ENCODE measurements at places on chromosomes 13 and 19.

GRCh38 chr19:5850743-5851293 lies 431 bp downstream of the FUT3 start:
- peak; percentile 26 for DNase-seq

GRCh38 chr19:5996623-5997320 lies 18.8 kb upstream of the RANBP3 start:
- no peak for DNase-seq

GRCh38 chr13:31310356-31310755 lies 110.6 kb downstream of the B3GLCT start:
- DNase-seq, result no peak

GRCh38 chr13:95296326-95296925 lies 4.8 kb downstream of the ABCC4 start:
- no peak for DNase-seq

GRCh38 chr13:32126756-32127155 lies 95.2 kb downstream of the FRY start:
- no peak for DNase-seq

DNA sequence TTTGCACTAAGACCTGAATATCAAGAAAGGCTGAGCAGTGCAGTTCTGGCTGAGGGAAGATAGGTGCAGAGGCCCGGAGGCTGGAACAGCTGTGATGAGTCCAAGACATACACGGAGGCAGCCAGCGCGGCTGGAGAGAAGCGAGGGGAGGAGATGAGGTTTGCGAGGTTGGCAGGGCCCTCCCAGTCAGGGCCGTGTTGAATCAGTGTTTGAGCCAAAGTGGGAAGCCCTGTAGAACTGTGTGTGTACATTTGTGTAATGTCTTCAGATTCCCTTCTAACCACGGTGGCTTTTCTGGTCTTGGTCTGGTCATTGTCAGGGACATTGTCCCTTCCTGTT lies 34.9 kb downstream of the PAK4 start:
- no peak for DNase-seq

DNA sequence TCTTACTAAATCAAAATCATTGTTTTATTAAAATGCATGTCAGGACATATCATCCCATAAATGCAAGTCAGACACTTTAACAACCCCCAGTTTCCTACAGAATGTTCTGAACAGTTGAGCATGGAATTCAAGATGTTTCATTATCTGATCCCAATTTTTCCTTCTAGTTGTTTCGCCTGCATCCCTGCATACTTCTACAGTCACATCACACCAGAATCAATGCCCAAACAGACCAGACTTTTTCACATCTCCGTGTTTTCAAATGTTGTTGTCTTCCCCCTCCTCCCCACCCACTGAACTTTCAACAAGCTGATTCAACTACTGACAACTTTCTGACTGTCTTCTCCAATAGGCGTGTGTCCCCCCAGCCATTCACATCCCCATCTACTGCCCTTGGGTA lies 48.6 kb downstream of the LHFPL6 start:
- no peak for DNase-seq

- no peak for DNase-seq
These were observed 104.7 kb upstream of the CLDN10 start for GRCh38 chr13:95447814-95448213.

DNA sequence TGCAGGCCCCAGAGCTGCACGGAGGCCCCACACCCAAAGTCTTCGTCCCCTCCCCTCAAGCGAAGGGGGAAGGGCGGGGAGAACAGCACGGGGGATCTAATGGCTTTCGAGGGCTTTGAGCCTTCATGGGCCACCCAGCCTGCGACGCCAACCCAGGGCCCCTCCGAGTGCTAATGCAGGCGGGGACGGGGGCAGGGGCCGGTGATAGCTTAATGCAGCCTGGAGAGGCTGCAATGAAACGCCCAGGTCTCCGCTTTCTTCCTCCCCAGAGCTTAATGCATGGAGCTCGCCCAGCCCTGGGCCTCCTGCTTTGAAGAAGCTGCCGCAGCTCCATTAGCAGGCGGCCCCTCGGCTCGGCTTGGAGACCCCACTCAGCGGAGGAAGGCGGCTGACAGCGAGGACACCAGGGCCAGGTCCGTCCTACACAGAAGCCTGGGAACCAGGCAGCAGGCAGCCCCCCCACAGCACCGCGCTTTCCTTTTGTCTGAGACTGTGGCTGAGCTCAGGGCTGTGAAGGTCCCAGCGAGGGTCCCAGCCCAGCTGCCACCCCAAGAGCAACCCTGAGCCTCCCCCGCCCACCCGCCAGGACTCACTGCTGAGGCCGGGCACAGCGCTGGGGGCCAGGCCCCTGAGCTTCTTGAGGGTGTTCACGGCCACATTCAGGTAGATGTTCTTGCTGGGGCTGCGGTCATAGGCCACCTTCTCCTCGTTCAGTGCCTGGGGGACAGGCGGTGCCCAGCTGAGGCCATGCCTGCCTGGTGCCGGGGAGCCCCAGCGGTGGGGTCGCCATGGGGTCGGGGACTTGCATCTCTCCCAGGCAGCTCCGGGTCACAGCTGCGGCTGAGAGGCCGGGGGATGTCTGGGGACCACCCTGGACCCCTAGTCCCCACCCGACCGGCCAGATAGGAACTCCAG lies 7.5 kb upstream of the ATP8B3 start:
- no peak for DNase-seq

DNA sequence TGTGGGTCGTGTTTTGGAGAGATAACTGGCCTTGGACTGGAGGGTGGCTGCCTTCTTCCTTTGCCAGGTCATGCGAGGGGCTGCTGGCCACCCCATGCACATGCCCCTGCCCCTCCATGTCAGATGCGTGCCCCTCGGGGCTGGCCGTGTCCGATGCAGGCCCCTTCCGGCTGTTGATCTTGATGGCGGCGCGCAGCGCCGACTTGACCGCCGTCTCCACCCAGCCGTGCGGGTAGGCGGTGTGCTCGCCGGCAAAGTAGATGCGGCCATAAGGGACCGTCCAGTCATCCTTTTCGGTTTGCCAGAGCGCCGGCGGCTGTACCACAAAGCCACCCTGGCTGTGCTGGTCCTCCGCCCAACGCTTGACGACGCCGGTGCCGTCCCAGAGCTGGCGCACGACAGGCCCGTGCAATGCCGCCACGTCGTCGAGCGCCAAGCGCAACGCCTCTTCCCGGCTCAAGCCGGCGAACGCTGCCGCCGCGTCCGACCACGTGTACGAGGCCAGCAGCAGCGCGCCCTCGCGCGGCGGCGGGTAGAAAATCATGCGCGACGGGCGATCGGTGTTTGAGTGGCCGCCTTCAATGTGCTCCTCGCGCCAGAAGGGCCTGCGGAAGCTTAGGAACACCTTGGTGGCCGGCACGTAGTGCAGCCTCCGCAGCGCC lies 6.9 kb downstream of the IL4I1 start:
- no peak for DNase-seq

DNA sequence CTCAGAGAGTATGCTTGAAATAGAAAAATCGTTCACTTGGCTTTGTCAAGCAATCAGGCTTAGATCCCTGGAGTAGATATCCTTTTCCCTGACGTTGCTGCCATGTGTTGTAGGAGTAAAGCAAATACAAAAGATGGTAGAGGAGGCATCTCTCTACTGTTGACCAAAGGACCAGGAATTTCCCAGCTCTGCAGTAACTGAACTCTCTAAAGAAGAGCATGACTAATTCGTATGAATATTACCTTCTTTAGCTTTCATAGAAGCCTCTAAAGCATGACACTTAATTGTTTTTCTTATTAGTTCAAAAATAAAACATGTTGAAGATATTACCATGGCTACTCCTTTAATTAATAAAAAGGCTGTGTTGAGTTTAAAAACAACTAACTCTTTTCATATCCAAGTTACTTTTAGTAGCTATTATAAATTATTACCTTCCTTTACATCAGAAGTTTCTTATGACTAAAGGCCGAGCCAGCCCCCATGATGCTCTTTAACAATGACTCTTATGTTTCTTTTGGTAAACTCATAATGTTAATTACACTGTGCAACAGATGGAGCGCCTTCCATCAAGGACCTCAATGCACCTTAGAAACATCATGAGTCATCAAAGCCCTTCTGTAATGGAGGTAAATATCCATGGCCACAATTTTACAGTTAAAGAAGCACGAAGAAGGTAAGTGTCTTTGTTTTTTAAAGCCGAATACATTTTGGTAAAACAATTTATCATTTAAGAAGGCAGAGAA lies 352.4 kb downstream of the KLF5 start:
- no peak for DNase-seq

DNA sequence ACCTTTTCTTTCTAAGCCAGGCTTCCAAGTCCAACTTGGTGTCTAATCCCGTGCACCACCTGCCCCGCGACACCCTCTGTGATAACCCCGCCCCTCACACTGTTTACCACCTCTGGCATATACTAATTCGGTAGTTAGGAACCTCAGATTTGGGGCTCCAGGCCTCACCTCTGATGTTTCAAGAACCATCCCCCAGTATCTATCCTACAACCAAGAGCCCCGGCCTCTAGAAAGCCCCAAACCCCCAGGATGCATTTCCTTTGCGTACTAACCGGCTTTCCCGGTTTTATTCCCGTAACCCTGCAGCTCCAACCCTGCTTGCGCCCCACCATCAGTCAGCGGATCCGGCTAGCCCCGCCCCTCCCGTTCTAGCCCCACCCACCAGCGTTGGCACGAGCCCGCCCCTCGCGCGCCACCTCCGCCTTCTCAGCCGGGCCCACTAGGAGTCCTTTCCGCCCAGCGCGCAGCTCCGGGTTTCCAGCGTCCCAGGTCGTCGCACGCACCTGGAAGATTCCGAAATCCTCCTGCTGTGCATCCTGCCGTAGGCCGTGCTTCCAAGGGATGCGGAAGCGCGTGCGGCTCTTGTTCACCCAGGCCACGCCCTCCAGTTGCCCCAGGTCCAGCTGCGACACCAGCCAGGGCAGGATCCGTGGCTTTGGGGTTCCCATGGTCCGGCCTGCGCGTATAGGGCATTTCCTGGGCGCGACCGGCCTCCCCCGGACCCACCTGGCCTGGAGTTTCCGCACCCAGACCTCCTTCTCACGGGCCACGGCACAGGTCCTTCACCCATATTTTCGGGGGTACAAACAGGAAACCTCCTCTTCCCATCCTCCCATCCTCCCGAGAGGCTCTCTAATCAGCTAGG lies 1.3 kb downstream of the IRF3 start:
- DNase-seq, result peak; percentile 80

DNA sequence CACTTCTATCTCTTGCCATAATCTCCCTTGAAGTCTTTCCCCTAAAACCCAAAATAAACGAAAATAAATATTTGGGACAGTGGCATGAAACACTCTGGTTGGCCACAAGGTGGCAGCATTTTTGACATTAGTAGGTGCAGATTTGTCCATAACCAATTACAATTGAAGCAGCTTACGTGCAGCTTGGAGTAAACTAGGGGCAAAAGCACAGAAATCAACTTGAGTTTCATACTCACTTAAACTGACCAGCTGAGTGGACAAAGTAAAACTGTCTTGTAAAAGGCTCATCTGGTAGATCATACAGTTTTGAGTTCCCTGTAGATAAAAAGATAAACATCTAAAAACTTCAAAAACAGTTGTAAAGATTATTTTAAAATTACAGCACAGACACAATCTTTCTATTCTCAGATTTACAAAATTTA lies 18.8 kb downstream of the PDCD5 start:
- peak; percentile 31 for DNase-seq

DNA sequence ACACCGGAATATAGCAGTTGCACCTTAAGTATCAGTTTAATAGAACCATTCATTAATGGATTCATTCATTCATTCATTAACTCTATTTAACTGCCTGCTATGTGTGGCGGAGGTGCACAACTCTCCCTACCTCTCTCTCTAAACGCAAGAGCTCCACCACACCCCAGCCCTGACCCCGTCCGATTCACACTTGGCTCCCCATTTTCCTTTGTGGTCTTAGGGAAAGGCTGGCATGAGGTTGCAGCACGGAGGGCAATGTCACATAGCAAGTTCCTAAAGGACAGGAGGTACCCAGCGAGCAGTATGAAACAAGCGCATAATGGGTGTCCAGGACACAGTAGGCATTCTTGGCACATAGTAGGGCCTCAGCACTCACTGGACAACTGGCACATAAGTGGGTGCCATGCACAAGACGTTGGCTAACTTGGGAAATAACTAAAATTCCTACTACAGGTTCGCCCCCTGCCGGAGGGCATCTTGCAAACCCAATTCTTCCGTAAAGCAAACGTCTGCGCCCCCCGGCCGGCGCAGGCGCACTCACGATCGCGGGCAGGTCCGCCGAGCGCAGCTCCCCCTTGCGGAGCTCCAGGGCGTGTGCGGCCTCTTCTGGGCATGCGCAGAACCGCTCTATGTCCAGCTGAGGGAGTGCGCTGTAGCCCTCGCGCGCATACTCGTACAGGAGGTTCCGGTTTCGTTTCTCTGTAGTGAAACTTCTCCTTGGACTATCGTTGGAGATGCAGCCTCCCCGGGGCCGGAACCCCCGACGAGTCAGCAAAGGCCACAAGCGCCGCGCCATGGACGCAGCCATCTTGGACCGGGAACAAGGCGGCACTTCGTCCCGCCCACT lies at the start of gene SARS2:
SARS2 (minus strand) TSS at position 835 of the 847 bp plus-strand sequence; CDS start at position 808, 27 bp downstream.
- peak; percentile 93 for DNase-seq

DNA sequence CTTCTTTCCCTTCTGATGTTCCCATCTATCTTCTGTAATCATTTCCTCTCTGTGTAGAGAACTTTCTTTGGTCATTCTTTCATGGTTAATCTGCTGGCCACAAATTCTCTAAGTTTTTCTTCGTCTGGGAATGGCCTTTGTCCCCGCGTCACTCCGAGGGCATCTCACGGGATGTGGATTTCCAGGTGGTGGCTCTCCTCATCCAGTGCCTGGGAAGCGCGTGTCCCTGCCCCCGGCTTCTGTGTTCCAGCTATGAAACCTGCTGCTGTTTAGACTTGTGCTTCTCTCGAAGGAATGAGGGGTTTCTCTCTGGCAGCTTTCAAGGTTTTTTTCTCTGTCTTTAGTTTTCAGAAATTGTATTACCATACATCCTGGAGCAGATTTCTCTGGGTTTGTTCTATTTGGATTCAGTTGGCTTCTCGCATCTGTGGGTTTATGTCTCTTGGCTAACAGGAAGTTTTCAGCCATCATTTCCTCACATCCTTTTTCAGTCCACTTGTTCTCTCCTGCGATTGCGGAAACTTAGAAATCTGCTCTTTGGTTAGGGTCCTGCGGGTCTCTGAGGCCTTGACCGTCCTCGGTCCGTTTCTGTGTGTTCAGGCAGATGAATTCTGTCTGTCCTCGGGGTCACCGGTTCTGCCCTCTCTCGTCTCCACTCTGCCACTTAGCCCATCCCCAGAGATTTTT lies 36.9 kb upstream of the DCUN1D2 start:
- no peak for DNase-seq

GRCh38 chr13:97497400-97497799 lies 63.4 kb downstream of the RAP2A start:
- DNase-seq, result no peak

- DNase-seq, result no peak
These were observed 9.0 kb downstream of the FPR3 start for GRCh38 chr19:51803967-51804366.

Data from SJSA1 (cell line).